ENCODE measurements at places on chromosomes 13 and 19. TPM values are rescaled to one million over a fixed set of nuclear protein-coding genes. Genes with fewer than 3 reads are reported as not detected.

DNA sequence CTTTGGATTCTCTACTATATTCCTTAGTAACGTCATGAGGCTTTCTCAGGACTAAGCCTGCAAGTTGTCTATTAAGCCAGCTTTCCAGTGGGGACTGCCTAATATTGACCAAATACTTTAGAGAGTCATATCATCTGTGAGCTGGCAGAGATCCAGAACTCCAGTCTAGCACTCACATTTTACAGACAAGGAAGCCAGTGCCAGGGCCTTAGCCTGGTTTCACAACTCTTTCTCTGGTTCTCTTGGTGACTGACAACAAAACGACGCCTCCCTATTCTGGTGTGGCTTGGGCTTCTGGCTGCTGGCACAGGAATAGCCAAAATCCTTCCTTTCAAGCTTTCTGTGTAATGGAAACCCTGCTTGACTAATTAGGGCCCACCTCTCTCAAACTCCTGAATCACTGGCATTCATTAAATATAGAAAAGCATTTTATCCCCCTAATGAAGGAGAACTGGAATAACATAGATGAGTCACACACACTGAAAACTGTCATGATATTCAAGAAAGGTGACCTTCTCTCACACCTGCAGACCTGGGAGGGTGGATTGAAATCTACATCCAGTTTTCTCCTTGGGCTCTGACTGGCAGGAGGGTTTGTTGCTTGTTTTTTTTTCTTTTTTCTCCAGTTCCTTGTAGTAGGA, 75.2 kb upstream of the UBL3 start:
- H3K4me1 ChIP-seq: peaks cover 35% of the 10 kb centered on the region
- no peak overlapping the region for H3K27ac ChIP-seq
- no peak overlapping the region for H3K4me3 ChIP-seq
- no peaks in the 10 kb centered on the region for H3K27me3 ChIP-seq
- no peaks in the 10 kb centered on the region for H3K36me3 ChIP-seq

DNA sequence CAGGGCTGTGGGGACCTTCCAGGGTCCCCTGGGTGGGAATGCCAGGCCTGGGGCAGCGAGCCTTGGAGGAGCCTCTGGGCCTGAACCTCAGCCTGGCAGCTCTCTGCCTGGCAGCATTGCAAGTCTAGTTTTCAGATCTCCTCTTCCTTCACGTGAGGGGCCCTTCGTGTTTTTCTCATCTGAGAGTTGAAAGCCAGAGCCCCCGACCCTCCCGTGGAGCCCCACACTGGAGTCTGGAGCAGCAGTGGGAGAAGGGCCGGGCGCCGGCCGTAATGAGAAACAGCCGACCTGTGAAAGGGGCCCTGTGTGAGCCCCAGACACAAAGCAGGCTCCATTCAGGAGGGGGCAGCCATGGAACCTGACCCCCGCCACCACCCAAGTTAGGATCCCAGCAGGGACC, 19.3 kb downstream of the TMED1 start:
- peak; percentile 39 for DNase-seq
- peak overlapping the region; percentile 96 for H3K27ac ChIP-seq
- no peaks in the 10 kb centered on the region for H3K27me3 ChIP-seq
- peaks cover 26% of the 10 kb centered on the region for H3K4me1 ChIP-seq

- peak; percentile 44 for DNase-seq
- no peak overlapping the region for H3K27ac ChIP-seq
- no peaks in the 10 kb centered on the region for H3K4me1 ChIP-seq
- H3K36me3 ChIP-seq: no peaks in the 10 kb centered on the region
- H3K27me3 ChIP-seq: no peaks in the 10 kb centered on the region
Observed at GRCh38 chr13:46296115-46296822, 84.5 kb downstream of the LRRC63 start.

GRCh38 chr19:32358321-32358720, 12.9 kb downstream of the ZNF507 start:
- H3K27me3 ChIP-seq: no peaks in the 10 kb centered on the region
- H3K4me1 ChIP-seq: no peaks in the 10 kb centered on the region
- no peak for DNase-seq
- no peak overlapping the region for H3K27ac ChIP-seq
- H3K36me3 ChIP-seq: peaks cover 60% of the 10 kb centered on the region
- H3K4me3 ChIP-seq: no peak overlapping the region

DNA sequence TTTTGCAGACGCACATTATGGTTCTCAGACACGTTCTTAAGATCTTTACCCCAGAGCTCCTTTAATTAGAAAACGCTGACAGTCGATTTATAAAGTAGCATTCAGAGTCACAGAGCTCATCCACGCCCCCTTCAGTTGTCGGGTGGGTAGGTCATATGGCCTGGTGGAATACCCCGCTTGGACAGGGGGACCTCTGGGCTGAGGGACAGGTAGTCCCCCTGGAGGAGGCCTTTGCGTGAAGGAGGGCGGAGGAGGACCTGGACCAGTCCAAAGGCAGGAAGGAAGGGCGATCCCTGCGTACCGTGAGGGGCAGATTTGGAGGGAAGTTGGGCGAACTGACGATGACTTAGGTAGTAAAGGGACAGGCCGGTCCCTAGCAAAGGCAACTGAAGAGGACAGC, 20.5 kb downstream of the VASP start:
- no peak overlapping the region for H3K27ac ChIP-seq
- DNase-seq: no peak
- H3K4me1 ChIP-seq: peaks cover 27% of the 10 kb centered on the region
- H3K27me3 ChIP-seq: peaks cover 26% of the 10 kb centered on the region
- no peak overlapping the region for H3K4me3 ChIP-seq

- H3K36me3 ChIP-seq: peaks cover 42% of the 10 kb centered on the region
- no peak for DNase-seq
- no peak overlapping the region for H3K4me3 ChIP-seq
- H3K4me1 ChIP-seq: peaks cover 8% of the 10 kb centered on the region
- no peaks in the 10 kb centered on the region for H3K27me3 ChIP-seq
- H3K27ac ChIP-seq: no peak overlapping the region
Observed at GRCh38 chr19:47351548-47351947, 2.4 kb downstream of the DHX34 start.

DNA sequence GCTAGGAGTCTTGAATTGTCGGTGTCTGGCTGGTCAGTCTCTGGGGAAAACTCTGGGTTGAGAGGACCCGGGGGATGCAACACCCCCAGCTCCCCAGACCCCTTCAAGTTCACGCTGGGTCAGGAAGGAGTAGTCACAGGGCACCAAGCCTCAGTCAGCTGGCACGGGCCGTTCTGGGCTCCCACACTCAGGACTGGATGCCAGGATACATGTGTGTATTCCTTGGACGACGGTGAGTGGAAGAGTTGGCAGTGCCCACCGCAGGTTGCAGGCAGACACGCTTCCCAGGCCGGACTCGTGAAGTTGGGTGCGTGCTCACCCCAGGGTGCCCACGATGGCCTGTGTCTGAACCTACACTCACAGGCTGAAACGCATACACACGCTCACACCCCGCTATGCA, 5.5 kb downstream of the GADD45B start:
- DNase-seq: no peak
- H3K4me1 ChIP-seq: peaks cover 28% of the 10 kb centered on the region
- H3K4me3 ChIP-seq: no peak overlapping the region
- H3K27me3 ChIP-seq: peaks cover 35% of the 10 kb centered on the region
- no peaks in the 10 kb centered on the region for H3K36me3 ChIP-seq

DNA sequence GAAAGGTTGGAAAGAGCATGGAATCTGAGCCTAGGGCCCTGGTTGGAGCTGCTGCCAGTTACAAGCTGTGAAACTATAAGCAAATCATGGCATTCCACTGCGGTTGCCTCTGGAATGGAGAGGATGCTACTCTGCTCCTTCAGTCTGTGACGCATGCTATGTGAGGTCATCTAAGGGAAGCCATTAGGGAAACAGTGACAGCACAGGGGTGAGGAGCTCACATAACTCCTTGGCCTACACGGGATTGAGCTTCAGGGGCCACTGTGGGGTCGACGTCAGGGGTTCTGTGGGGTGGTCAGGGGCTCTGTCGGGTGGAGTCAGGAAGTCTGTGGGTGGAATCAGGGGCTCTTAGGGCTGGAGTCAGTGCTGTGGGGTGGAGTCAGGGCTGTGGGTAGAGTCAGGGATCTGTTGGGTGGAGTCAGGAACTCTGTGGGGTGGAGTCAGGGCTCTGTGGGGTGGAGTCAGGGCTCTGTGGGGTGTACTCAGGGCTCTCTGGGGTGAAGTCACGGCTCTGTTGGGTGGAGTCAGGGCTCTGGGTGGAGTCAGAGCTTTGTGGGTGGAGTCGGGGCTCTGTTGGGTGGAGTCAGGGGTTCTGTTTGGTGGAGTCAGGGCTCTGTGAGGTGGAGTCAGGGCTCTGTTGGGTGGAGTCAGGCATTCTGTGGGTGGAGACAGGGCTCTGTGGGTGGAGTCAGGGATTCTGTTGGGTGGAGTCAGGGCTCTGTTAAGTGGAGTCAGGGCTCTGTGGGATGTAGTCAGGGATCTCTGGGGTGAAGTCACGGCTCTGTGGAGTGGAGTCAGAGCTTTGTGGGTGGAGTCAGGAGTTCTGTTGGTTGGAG, 35.8 kb upstream of the MEDAG start:
- H3K4me3 ChIP-seq: no peak overlapping the region
- H3K4me1 ChIP-seq: peaks cover 82% of the 10 kb centered on the region
- H3K36me3 ChIP-seq: no peaks in the 10 kb centered on the region
- DNase-seq: peak; percentile 78
- H3K27ac ChIP-seq: peak overlapping the region; percentile 91

DNA sequence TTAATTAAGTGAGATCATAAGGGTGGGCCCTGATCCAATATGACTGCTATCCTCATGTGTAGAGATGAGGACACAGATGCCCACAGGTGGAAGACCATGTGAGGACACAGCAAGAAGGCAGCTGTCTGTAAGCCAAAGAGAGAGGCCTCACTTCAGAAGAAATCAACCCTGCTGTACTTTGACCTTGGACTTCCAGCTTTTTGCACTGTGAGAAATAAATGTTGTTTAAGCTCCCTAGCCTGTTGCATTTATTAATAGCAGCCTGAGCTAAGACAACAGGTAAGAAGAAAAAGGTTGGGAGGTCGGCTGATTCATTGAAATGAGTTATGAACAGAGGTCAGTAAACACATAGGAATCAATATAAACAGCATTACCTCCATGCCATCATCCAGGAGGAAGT, 14.8 kb downstream of the PARP4 start:
- no peak overlapping the region for H3K27ac ChIP-seq
- H3K4me3 ChIP-seq: no peak overlapping the region
- H3K4me1 ChIP-seq: no peaks in the 10 kb centered on the region
- no peak for DNase-seq
- no peaks in the 10 kb centered on the region for H3K27me3 ChIP-seq

- H3K27me3 ChIP-seq: no peaks in the 10 kb centered on the region
- H3K4me1 ChIP-seq: peaks cover 22% of the 10 kb centered on the region
- no peak overlapping the region for H3K27ac ChIP-seq
- no peaks in the 10 kb centered on the region for H3K36me3 ChIP-seq
- H3K4me3 ChIP-seq: no peak overlapping the region
Observed at GRCh38 chr19:19403373-19403901, 2.0 kb upstream of the GATAD2A start.

DNA sequence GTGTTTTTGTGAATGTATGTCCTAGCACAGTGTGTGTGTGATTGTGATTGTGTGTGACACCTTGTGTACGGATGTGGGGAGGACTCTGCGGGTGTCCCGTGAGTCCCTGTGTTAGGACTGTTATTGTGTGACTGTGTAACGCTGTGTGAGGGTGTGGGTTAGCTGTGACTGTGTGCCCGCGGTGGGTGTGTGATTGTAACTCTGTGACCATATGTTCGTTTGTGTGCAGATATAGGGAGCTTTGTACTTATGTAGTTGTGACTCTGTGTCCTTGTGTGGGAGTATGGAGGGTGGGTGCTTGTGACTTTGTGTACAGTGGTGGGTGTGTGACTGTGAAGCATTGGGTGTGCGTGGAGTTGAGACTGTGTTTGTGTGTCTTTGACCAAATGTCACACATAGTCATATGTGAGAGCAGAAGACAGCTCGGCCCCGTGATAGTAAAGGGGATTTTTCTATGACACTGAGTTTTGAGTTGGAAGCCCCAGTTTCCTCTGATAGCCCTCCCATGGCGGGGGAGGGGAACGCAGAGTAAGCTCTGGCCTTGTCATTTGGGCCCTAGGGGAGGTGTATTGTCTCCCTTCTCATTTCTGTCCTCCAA, 949 bp upstream of the ZNF260 start:
- peak overlapping the region; percentile 99 for H3K27ac ChIP-seq
- no peaks in the 10 kb centered on the region for H3K27me3 ChIP-seq
- H3K36me3 ChIP-seq: peaks cover 7% of the 10 kb centered on the region
- peaks cover 3% of the 10 kb centered on the region for H3K4me1 ChIP-seq
- H3K4me3 ChIP-seq: peak overlapping the region; percentile 63

- H3K4me3 ChIP-seq: peak overlapping the region; percentile 24
- peaks cover 40% of the 10 kb centered on the region for H3K36me3 ChIP-seq
- peaks cover 74% of the 10 kb centered on the region for H3K4me1 ChIP-seq
- H3K27ac ChIP-seq: peak overlapping the region; percentile 74
Observed at GRCh38 chr19:41324921-41325639, 15.1 kb downstream of the CCDC97 start.

DNA sequence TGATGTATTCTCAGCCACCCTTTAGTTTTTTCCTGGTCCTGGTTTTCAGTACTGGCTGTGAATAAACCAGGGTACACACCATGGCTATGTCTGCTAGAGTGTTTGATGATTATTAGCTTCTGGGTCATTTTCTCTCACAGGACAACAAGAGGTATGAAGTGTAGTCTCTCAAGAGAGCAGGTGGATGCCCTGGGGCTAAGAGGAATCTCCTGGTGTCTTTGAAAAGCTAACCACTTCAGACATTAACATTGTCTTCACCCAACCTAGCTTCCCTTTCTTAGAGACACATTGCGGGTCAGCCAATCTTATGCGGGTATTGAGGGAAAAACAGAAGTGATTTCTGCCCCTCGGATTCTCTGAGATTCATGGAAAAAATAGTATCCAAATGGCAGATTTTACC, 1.6 kb downstream of the ZNF730 start:
- no peak overlapping the region for H3K4me3 ChIP-seq
- no peaks in the 10 kb centered on the region for H3K27me3 ChIP-seq
- peaks cover 2% of the 10 kb centered on the region for H3K4me1 ChIP-seq
- H3K36me3 ChIP-seq: no peaks in the 10 kb centered on the region
- DNase-seq: no peak

- H3K27me3 ChIP-seq: no peaks in the 10 kb centered on the region
- no peak for DNase-seq
- H3K4me3 ChIP-seq: no peak overlapping the region
- H3K36me3 ChIP-seq: no peaks in the 10 kb centered on the region
Observed at GRCh38 chr13:101211261-101211660, 205.0 kb downstream of the NALCN start.

DNA sequence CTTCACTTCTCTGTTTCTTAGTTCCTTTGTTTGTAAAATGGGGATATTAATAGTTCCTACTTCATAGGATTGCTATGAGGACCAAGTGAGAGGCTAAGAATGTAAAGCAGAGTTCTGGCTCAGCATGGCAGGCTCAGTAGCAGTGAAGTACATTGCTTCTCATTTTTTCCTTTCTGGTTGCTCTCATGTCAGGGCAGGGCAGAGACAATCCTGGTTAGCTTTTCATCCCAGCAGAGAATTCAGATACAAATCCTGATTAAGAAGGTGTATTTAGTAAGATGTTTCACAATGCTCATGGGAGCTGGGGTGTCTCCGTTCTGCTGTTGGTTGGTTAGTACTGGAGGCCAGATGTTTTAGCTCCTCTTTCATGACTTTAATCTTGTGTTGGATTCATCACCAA, 42.9 kb downstream of the WASF3 start:
- no peak overlapping the region for H3K4me3 ChIP-seq
- no peaks in the 10 kb centered on the region for H3K4me1 ChIP-seq

OSCAR gene
- total RNA-seq: 0.09 TPM

HS6ST3 gene
- total RNA-seq: 0.80 TPM

CD177 gene
- 0.09 TPM for total RNA-seq

PNMA8A gene
- 47.4 TPM for total RNA-seq

KASH5 gene
- total RNA-seq: not detected

CCDC194 gene
- not detected for total RNA-seq

NPAS1 gene
- 0.31 TPM for total RNA-seq

CDX2 gene
- not detected for total RNA-seq

ADGRE3 gene
- 0.04 TPM for total RNA-seq

MTUS2 gene
- 11.3 TPM for total RNA-seq

CD70 gene
- total RNA-seq: 1.4 TPM

CEACAM6 gene
- 0.04 TPM for total RNA-seq

PROZ gene
- not detected for total RNA-seq

Measured in muscle of leg (tissue), 16 donors.